Brain (organoid and tissue), 16 donors: ENCODE measurements at places on chromosomes 6 and 20.
A peak's percentile ranks its signal among the peaks of the same experiment; 100 is the strongest.

DNA sequence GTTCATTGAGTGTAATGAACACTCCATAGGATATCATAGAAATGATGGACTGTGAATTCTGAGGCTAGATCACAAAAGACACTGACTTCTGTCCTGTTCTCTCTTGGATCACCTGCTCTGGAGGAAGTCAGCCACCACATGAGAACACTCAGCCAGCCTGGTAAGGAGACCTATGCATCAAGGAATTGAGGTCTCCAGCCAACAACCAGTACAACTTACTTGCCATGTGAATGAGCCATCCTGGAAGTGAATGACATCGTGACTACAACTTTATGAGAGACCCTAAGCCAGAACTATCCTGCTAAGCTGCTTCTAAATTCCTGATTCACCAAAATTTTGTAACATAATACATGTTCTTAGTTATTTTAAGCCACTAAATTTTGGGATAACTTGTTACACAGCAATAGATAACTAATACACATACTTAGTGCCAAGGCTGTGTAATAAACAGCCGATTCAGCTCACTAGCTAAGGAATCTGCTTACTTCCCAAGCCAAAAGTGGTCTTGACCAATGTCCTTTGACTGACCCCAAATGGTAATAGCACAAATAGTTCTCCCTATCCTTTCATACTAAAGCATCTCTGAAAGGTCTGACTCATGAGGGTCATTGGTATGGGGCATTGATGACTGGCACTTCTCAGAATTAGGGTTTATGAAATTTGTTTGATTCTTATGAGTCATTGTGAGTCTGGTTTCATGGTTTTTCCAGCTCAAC is 6.9 kb upstream of the CTNNBL1 start:
- no peak for DNase-seq

DNA sequence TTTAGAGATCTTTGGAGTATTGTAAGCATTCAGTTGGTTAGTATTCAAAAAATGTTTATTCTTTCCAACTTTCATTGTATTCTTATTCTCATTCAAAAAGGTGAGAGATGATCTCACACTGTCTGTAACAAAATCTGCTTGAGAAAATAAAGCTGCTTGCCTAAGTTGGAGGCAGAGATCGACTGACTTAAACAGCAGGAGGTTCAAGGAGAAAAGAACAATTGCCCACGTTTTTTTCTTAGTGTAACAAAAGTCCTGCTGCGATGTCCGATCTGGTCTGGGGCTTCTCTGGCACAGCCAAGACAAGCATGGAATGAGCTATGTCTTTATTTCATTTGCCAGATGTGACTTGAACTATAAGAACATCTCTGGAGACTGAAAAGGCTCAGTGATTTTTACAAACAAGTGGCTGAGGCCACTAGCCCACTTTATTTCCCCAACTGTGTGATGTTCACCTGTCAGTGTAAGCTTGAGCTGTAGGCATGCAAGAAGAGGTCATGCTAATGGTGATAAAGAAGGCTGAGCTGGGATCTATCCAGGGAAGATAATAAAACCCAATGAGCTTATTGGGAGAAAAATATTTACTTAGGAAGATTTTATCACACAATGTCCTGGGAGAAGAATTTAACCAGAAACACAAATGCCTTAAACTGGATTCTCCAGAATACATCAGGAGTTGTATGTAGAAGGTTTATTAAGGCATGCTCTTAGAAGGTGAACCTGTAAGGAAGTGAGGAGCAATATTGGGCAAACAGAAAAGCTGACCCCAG is 580.1 kb upstream of the BTBD3 start:
- no peak for DNase-seq

GRCh38 chr6:452301-453067 is 60.9 kb downstream of the IRF4 start:
- DNase-seq = peak; percentile 5

GRCh38 chr6:17167327-17167979 is 65.6 kb downstream of the STMND1 start:
- DNase-seq = peak; percentile 49

GRCh38 chr20:62805155-62805710 is 598 bp downstream of the OGFR start:
- peak; percentile 44 for DNase-seq

GRCh38 chr6:127301199-127301700 is 34.6 kb downstream of the RNF146 start:
- DNase-seq = no peak

GRCh38 chr20:25252230-25252651 is 4.4 kb downstream of the PYGB start:
- DNase-seq = no peak

- DNase-seq = no peak
Observed at GRCh38 chr6:156348849-156349248, 428.3 kb upstream of the ARID1B start.
